ENCODE measurements at places on chromosomes 12 and 14.

GRCh38 chr14:54394596-54394995, 2.2 kb upstream of the CDKN3 start:
- DNase-seq, result no peak

DNA sequence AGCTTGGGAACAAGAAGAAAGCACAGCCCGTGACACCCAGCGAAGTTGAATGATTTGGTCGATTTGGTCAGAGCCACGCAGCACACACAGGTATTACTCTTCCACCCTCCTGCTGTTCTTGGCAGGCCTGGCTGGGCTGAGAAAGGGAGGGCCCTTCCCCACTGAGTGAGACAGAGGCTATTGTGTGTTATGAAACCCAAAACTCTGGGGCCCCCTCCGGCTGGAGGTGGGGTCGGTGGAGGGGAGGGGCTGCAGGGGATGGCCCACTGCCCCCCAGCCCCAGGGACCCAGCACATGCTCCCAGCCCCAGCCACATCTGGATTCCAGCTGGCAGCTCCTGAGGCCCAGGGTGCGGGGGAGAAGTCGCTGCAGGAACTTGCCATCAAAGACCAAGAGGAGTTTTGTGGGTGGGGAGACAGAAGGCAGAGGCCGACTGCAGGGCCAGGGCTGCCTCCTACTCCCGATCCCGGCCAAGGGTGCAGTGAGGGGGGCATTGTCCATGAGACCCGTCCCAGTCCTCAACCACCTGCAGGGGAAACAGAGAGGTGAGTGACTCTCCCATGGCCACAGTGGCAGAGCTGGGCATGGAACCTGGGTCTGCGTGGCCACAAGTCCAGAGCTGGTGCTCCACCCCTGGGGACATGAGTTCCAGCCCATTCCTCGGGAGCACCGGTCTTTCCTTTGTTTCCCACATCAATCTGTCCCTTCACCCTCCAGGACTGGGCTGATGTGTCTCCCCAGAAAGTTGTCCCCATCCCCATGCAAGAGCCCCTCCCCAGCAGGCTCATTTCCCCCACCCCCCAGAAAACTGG, 8.7 kb downstream of the TMEM119 start:
- no peak for DNase-seq

DNA sequence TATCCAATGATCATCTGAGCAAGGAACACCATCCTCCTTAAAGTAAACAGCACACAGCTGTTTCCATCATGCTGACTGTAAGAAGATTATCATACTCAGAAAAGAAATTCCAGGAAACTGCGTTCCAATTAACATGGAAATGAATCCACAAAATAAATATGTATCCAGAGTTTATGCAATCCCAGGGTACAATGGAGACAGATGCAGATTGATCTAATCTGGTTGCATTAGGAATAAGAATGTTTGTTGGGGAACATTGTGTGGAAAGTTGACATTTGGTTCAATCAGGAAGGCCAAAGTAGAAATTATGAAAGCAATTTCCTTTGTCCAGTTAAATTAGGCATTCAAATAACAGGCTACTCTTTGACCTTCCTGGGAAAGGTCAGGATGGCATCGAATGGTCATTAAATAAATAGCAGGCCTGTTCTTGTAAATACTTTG, 236.9 kb upstream of the AMIGO2 start:
- DNase-seq, result no peak

- DNase-seq, result no peak
These were observed 281.1 kb downstream of the NRXN3 start for GRCh38 chr14:78451319-78451695.

DNA sequence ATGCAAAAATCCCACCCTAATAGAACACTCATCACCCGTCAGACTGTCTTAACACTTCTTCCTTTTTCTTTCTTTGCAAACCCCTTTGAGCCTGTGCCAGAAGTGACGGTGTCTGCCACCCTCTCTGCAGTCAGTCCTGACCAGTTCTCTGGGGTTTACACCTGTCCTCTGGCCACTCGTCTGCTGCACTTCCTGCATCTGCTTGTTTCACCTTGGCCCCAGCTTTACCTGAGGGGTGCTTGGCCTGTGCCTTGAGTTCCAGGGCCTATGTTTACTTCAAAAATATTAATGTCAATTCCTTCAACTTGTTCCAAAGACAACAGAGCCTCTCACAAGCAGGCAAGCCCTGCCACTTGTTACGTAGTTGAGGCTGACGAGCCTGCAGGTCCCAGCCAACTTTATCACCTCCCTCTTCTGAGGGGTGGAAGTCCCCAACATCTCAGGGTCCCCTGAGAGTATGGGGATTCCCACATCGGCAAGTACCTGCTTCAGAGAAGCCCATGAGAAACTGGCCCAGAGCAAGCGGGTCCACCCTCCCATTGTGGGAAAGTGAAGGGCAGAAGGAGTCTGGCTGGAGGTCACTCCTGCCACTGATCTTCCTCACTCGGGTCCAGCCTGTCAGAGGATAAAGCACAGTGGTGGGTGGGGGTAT, 205.4 kb downstream of the DAD1 start:
- peak; percentile 15 for DNase-seq

GRCh38 chr14:72876710-72877063, 17.2 kb downstream of the DPF3 start:
- no peak for DNase-seq
